ENCODE measurements at places on chromosomes 3 and 15. TPM values are rescaled to one million over a fixed set of nuclear protein-coding genes. Genes with fewer than 3 reads are reported as not detected.

Gene ATP6V1A
- 127 TPM for total RNA-seq

Gene SLC35A5
- 66.0 TPM for total RNA-seq

Gene SLC28A1
- not detected for total RNA-seq

Gene CHST14
- 15.7 TPM for total RNA-seq

Gene ZNF860
- total RNA-seq, result 1.6 TPM

Gene UNC13C
- 7.5 TPM for total RNA-seq

Gene PPP2R3A
- total RNA-seq, result 8.7 TPM

Gene FANCD2OS
- total RNA-seq, result not detected

Gene KLHL6
- total RNA-seq, result 1.0 TPM

Gene FAM107A
- 89.9 TPM for total RNA-seq

Gene KCNMB3
- 4.4 TPM for total RNA-seq

Gene HES1
- 127 TPM for total RNA-seq

DNA sequence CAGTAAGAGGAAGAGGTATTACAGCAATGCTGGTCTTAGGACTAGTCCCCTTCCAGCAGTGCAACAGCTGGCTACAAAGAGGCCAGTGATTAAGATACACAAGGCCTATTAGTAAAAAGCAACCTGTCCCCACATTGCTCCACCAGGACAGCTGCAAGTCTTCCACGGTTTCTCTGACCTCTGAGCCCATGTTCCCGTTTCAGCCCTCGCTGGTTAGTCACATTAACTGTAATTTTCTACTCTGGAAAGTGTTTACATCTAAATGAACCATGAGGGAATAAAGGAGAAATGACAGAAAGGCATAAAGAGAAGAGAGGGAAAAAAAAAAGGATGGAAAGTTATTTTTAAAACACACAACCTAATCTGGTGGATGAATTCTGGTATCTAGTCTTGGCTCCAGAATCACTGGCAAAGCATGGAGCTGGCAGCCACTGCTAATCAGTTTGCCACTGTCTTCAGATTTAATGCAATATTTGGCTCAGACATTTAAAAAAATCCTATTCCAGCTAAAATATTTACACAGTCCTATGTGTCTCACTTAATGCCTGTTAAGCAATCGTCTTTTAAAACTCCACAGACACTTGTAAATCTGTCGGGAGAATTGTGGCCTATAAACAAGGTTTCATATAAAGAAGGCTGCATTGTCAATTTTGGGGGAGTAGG, 154.9 kb downstream of the GREM1 start:
- DNase-seq, result peak; percentile 11
- H3K4me3 ChIP-seq, result no peak overlapping the region
- no peak overlapping the region for H3K27ac ChIP-seq
- H3K36me3 ChIP-seq, result no peaks in the 10 kb centered on the region
- no peaks in the 10 kb centered on the region for H3K27me3 ChIP-seq
- H3K4me1 ChIP-seq, result no peaks in the 10 kb centered on the region

DNA sequence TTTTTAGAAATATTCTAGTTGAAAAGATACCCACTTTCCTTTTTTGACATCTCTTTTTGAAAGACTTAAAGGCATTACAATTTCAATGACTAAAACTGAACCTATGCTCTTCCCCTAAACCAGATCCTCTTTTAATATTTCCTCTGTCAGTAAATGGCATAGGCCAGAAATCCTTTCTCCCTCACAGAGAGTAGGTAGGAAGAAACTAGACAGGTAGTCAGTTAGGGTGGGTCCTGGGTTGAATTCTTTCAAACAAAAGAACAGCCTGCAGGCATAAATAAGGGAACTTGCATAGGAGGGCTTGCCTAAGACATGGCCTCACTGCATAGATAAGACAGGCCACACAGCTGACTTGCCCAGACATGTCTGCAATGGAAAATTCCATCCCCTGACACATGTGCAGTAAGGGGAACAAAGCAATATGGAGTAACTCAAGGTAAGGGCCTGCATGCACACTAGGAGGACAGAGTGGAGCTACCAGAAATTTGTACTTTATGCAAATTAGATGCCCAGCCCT, 23.1 kb downstream of the PLSCR5 start:
- no peaks in the 10 kb centered on the region for H3K4me1 ChIP-seq
- no peak overlapping the region for H3K27ac ChIP-seq
- H3K4me3 ChIP-seq, result no peak overlapping the region
- DNase-seq, result no peak
- no peaks in the 10 kb centered on the region for H3K36me3 ChIP-seq
- no peaks in the 10 kb centered on the region for H3K27me3 ChIP-seq

GRCh38 chr3:107829185-107829584, 261.6 kb downstream of the CD47 start:
- no peaks in the 10 kb centered on the region for H3K36me3 ChIP-seq
- no peaks in the 10 kb centered on the region for H3K27me3 ChIP-seq
- no peak overlapping the region for H3K4me3 ChIP-seq
- no peak for DNase-seq

DNA sequence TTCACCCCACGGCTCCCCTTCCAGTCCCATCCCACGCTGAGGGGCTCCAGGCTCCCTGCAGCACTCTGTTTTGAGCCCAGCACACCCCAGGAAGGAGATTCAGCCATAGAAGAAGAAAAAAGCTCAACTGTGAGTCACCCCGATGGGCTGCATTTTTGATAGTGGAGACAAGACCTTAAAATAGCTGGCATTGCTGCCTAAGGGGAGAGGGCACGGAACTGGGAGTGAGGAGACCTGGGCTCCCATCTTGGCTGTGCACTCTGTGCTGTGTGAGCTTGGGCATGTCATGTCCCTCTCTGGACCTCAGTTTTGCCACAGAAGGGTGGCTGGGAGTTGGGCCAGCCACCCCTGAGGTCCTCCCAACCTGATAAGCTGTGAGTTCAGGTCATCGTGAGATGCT, 57.2 kb upstream of the SMAD6 start:
- H3K27me3 ChIP-seq, result no peaks in the 10 kb centered on the region
- H3K36me3 ChIP-seq, result no peaks in the 10 kb centered on the region
- no peak for DNase-seq
- no peaks in the 10 kb centered on the region for H3K4me1 ChIP-seq
- H3K4me3 ChIP-seq, result no peak overlapping the region

GRCh38 chr3:196193736-196194541, 17.3 kb downstream of the ZDHHC19 start:
- H3K4me1 ChIP-seq, result no peaks in the 10 kb centered on the region
- no peak for DNase-seq
- H3K27me3 ChIP-seq, result no peaks in the 10 kb centered on the region
- H3K36me3 ChIP-seq, result no peaks in the 10 kb centered on the region
- no peak overlapping the region for H3K4me3 ChIP-seq

GRCh38 chr3:47890126-47890827, 87.3 kb downstream of the DHX30 start:
- no peaks in the 10 kb centered on the region for H3K27me3 ChIP-seq
- H3K27ac ChIP-seq, result no peak overlapping the region
- H3K4me3 ChIP-seq, result no peak overlapping the region
- no peaks in the 10 kb centered on the region for H3K4me1 ChIP-seq

DNA sequence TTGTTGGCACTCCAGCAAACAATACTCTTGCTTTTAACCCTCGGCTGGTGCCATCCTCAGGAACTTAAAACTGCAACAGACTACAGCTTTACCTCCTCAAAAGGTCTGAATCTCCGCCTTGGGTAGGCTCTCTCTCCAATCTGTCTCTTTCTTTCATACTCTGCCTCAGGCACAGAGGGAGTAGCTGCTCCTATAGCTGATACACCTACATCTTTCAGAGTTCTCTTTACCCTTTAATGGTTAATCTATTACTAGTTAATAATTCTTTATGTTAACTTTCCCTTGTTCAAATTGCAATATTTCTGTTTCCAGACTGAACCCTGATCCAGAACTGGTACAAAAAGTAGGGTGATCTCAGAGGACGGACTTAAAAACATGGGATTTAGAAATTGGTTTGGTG, 66.2 kb downstream of the MAP4 start:
- H3K4me1 ChIP-seq, result no peaks in the 10 kb centered on the region
- no peaks in the 10 kb centered on the region for H3K36me3 ChIP-seq
- H3K27me3 ChIP-seq, result no peaks in the 10 kb centered on the region
- DNase-seq, result no peak

- no peaks in the 10 kb centered on the region for H3K36me3 ChIP-seq
- no peaks in the 10 kb centered on the region for H3K27me3 ChIP-seq
- no peaks in the 10 kb centered on the region for H3K4me1 ChIP-seq
Measured at GRCh38 chr15:69973102-69973714, 124.5 kb downstream of the TLE3 start.

DNA sequence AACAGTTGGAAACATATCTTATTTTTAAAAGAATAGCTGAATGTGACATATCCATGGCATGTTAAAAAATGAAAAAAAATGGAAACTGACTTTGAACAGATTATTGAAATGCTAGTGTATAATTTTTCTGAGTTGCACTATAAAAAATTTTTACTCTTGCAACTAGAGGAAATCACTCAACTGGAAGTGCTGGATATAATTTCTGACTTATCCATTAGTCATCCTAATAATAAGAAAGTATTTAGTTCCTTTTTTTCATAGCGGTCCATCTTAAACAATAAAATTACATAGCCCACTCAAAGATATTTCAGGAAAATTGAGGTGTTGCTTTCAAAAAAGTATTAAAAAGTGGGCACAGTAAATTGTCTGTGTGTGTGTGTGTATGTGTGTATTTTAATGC, 80.7 kb downstream of the MBNL1 start:
- no peak for DNase-seq
- no peaks in the 10 kb centered on the region for H3K27me3 ChIP-seq
- no peak overlapping the region for H3K27ac ChIP-seq
- no peaks in the 10 kb centered on the region for H3K36me3 ChIP-seq
- H3K4me3 ChIP-seq, result no peak overlapping the region
- H3K4me1 ChIP-seq, result peaks cover 10% of the 10 kb centered on the region

GRCh38 chr3:61803983-61804382, 242.6 kb downstream of the PTPRG start:
- H3K36me3 ChIP-seq, result no peaks in the 10 kb centered on the region
- H3K4me3 ChIP-seq, result no peak overlapping the region
- H3K27ac ChIP-seq, result no peak overlapping the region
- no peaks in the 10 kb centered on the region for H3K27me3 ChIP-seq
- H3K4me1 ChIP-seq, result peaks cover 34% of the 10 kb centered on the region

DNA sequence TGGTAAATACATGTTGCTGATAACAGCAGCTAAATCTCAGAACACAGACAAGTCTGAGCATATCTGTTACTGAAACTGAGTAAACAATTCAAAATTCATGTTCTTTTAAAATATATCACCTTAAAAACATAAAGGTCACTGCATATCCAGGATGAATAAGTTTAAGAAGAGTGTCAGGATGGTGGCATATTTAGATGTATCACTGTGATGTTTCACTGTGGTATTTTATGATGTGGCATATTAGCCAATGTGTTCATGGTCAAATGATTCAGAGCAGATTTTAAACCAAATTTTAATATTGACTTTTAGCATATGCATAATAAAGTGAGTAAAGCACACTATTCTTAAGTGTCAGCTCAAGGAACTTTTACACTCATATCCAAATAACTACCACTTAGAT, 346.4 kb upstream of the DPPA4 start:
- DNase-seq, result no peak
- no peaks in the 10 kb centered on the region for H3K4me1 ChIP-seq
- H3K27ac ChIP-seq, result no peak overlapping the region
- no peak overlapping the region for H3K4me3 ChIP-seq

DNA sequence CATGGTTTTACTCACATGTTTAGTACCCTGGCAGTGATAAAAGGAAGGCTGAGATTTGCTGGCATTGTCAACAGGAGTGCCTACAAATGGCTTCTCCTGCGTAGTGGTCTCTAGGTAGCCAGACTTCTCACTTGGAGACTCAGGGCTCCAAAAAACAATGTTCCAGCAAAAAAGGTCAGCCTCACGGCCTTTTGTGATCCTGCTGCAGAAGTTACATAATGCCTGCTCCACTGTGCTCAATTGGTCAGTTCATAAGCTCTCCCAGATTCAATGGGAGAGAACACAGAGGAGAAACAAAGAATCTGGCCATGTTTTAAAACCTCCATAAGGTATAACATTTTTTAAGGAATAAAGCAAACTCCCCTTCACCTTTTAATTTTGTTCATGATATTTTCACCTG, 76.1 kb upstream of the CMSS1 start:
- H3K27me3 ChIP-seq, result no peaks in the 10 kb centered on the region
- H3K4me1 ChIP-seq, result no peaks in the 10 kb centered on the region
- no peak overlapping the region for H3K27ac ChIP-seq
- DNase-seq, result no peak
- no peak overlapping the region for H3K4me3 ChIP-seq
- H3K36me3 ChIP-seq, result no peaks in the 10 kb centered on the region

DNA sequence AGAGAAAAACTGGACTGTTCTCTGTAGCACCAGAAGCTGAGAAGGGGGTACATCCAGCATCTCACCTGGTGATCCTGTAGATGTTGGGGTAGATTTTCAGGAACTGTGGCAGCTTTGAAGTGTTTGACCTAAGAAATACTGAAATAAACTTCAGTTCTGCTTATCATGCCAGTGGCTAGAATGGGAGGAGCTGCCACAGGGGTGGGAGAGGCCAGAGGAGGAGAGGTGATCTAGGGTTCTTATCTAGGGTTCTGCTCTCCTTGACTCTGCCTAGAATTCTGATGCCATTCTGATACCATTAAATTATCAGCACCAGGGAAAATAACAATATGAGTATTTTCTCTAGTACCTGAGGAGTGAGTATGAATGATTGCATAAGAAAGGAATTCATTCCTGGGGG, 10.2 kb upstream of the CPOX start:
- H3K36me3 ChIP-seq, result no peaks in the 10 kb centered on the region
- no peak overlapping the region for H3K27ac ChIP-seq
- H3K4me3 ChIP-seq, result no peak overlapping the region

GRCh38 chr3:44016818-44017217, 224.9 kb upstream of the TOPAZ1 start:
- DNase-seq, result no peak
- peaks cover 4% of the 10 kb centered on the region for H3K36me3 ChIP-seq
- peaks cover 25% of the 10 kb centered on the region for H3K4me1 ChIP-seq
- no peak overlapping the region for H3K27ac ChIP-seq

DNA sequence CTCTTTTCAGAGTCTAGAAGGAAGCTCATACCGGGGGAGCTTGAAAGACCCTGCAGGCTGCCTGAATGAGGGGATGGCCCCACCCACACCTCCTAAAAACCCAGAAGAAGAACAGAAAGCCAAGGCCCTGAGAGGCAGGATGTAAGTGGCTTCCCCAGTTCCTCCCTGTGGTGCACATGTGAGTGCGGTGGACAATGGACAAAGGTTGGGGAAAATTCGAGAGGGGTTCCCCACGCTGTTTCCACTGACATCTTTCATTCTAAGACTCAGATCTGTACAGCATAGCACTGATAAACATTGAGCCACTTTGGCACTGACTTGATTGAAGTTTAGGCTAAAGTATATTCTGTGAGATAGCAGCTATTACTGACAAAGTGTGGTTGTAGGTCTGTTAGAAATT, 79.5 kb upstream of the UMPS start:
- H3K4me3 ChIP-seq, result no peak overlapping the region
- H3K36me3 ChIP-seq, result no peaks in the 10 kb centered on the region
- DNase-seq, result no peak
- H3K27me3 ChIP-seq, result no peaks in the 10 kb centered on the region
